Trophoblast cell (in vitro differentiated cells and primary cell): ENCODE measurements at places on chromosomes 7 and 10.
A peak's percentile ranks its signal among the peaks of the same experiment; 100 is the strongest.

DNA sequence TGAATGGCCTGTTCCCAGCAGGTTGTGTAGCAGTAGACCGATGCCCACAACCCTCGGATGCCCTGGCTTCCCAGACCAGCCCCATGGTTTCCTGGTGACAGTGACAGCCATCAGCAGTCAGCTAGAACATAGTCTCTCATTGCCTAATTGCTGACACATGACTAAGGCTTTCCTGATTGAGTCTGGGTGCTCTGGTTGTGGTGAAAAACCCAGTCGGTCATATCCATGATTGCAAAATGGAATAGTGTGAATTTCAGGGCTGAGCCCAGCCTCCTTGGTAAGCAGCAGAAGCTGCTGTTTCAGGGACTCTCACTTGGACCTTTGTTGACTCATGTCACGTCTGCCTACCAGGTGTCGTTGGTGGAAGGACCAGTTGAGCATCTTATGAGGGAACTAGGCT lies 36.6 kb downstream of the POR start:
- peak; percentile 95 for DNase-seq

DNA sequence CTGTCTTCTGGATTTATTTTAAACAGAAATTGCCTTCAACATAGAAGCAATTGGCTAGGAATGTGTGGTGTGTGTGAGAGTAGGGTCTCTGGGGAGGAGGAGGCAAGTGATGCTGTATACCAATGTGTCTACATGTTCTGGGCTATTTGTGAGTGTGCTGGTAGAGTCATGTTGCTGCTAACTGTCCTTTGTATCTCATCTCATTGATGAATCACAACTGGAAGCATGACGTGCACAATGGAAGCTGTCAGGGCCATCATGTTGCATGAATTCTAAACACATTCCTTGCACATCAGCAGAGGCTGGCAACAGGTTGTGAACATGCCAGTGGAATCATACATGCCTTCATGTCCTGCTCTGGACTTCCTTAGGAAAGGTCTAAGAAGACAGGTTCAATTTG lies 199.7 kb downstream of the BMPER start:
- DNase-seq = peak; percentile 79

- no peak for DNase-seq
Measured at GRCh38 chr10:12727832-12728215, 273.7 kb downstream of the CCDC3 start.

DNA sequence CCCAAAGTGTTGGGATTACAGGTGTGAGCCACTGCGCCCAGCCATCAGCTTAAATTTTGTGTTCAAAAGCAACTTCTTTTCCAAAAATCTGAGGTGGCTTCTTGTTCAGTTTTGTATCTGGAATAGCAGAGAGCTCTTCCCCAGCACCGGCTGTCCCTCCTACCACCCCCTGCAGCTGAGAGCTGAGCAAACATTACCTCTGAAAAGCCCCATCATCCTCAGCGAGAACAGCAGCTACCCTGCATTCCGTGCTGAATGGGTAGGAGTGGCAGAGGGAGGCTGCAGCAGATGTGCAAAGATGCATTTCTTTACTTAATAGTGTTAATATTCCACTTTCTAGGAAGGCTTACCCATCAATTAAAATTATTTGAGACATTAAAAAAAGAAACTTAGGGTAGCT lies 31.8 kb downstream of the CCM2 start:
- DNase-seq = no peak

GRCh38 chr7:157335236-157335635 lies 1.6 kb upstream of the DNAJB6 start:
- DNase-seq = no peak

DNA sequence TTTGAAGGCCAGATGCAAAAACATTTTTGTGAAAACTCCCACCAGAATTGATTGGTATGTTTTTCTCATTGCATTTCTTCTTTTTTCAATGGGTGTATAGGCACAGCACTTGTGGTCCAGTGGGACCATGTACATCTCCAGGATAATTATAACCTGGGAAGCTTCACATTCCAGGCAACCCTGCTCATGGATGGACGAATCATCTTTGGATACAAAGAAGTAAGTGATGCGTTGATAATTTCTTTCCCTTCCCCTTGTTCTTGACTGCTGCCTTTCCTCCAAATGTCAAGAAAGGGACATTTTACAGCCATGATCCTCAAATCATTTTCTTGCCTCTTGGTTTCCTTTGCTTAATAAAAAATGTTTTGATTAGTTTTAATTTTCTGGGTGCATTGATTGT lies 331.5 kb downstream of the PLXDC2 start:
- no peak for DNase-seq

- no peak for DNase-seq
Measured at GRCh38 chr10:105075031-105075430, 433.9 kb downstream of the SORCS3 start.

GRCh38 chr10:99782447-99783286 lies at the start of gene ABCC2:
Gene ABCC2 (plus strand): TSS chr10:99782640. CDS start chr10:99782845, 205 bp downstream.
- DNase-seq = peak; percentile 18

- no peak for DNase-seq
Measured at GRCh38 chr7:151117565-151117964, 31.3 kb downstream of the AGAP3 start.

- no peak for DNase-seq
Measured at GRCh38 chr10:32189400-32190084, 133.3 kb upstream of the KIF5B start.

DNA sequence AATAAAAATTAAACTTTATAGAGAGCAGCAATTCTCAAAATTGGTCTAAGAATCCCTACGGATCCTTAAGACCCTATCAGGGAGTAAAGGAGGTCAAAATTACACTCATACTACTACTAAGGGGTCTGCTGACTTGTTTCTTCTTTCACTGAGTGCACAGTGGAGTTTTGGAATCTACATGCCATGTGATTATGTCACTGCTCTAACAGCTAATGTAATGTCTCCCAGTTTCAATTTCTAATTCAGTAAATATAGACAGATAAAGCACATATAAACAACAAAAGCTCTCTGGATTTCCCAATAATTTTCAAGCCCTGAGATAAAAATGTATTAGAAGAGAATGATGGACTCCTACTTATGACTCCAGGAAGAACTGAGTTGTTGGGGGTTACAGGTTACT lies 74.6 kb downstream of the WAPL start:
- no peak for DNase-seq

DNA sequence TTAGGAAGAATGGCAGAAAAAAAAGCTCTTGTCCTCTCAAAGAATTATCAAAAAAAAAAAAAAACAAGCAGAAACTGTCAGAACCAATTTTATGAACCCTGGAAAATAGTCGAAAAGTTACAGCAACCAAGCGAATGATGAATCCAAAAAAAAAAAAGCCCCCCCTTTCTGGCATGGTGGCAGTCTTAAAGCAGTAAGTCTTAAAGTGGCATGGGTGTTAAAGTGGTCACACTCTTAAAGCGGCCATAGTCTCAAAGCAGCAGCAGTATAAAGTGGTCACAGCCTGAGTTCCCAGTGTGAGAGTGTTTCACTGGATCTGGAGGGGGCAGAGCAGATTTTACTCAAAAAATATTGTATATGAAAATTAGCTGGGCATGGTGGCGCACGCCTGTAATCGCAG lies 96.8 kb upstream of the RAB18 start:
- DNase-seq = no peak

DNA sequence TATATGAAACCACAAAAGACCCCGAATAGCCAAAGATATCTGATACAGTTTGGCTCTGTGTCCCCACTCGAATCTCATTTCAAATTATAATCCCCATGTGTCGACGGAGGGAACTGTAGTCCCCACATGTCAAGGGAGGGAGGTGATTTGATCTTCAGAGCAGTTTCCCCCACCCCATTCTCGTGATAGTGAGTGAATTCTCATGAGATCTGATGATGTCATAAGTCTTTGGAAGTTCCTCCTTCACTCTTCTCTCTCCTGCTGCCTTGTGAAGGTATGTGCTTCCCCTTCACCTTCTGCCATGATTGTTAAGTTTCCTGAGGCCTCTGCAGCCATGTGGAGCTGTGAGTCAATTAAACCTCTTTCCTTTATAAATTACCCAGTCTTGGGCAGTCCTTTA lies 13.0 kb downstream of the ELAPOR2 start:
- DNase-seq = no peak

DNA sequence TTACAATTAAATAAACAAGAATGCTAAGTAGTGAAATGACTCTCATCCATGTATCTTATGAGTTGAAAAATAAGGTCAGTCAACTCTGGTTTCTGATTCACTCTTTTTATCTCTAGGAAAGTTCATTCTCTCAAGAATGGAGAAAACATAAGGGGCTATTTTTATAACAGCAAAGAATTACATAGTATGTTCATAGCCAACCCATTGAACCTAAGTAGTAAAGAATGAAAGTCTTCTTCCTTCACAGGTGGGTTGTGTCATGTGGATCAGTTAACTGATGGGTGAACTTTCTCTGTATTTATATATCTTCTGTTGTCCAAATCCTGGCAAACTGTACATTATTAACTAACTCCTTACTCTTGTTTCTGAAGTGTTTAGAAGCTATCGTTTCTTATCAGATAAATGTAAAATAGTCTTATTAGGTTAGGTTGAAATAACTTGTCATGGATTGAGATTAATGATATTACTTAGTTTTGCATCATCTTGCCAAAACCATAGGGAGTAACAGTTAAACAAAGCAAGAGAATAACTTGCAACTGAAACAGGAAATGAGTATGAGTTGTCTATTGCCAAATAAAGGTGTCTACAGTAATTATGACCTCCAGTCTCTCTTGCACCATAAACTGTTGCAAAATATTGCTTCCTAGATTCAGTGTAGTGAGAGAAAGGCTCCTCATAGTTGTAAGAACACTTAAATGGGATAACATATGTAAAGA lies 86.8 kb downstream of the ANKRD7 start:
- no peak for DNase-seq

DNA sequence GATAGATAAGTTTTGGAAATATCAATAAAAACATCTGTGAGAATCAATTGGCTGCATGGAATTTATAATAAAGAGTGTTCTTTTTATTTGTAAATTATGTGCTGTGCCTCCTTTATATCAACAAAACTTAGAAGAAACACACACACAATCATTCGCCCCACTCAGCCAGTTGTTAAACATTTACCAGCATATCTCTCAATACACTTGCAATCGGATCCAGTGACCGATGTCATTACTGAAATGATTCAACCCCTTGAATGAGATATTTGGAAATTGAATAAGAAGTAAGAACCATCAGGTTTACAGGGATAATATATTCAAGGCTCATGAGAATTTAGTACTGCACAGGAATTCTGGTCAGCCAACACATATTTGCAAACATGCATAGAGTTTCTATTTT lies 35.6 kb downstream of the TAF3 start:
- no peak for DNase-seq

- DNase-seq = no peak
Measured at GRCh38 chr7:79176859-79177477, 276.5 kb downstream of the MAGI2 start.

DNA sequence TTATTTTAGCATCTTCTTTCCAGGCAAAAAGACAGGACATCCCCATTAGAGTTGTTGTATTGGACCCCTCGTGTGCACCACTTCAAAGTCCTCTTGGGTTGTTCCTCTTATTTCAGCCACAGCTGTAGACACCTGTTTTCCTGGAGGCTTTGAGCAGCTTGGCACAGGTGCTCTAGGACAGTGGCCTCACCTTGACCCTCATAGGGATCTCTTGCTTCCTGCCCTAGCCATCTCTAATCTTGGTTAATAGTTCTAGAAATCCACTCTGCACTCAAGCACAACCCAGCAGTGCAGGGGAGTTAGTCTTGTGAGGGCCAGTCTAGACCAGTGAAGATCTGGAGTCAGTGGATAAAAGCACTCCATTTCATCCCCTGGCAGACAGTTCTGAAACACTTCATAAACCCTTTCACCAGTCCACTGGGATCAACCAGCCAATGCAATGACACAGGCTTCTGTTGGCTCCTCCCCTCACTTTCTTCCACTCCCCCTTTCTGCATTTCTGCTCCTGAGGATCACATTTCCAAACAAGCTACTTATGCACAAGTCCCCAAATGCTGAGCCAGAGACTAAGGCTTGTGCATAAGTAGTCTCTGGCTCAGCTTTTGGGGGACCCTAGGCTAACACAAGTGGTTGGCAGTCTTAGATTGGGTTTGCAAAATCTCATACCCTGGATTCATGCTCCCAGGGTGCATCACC lies 131.5 kb upstream of the LAMB4 start:
- no peak for DNase-seq

DNA sequence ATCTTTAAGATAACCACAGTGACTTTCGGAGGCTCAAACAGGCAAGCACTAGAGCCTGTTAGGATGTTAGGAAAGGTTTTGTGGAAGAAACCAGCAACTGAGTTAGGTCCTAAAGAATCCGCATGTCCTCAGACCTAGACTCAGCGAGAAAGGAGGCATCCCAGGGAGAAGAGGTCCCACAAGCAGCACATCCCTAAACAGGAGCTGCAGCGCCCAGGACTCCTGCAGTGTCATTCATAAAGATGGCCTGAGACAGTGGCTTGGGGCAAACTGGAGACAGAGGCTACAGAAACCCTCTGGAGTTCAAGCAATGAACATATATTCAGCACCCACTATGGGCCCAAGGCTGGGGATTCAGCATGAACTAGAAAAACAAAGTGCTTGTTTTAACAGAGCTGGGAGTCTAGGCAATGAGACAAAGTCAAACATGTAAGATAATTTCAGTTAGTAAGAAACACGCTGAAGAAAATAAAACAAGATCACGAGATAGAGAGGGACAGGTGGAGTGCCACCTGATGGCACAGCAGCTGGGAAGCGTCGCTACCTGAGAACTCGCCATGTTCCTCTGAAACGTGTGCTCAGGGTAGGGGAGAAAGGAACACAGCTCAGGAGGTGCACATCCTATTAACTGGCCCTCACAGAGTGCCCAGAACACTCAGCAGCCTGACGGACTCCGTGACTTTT lies 48.1 kb downstream of the PARD3 start:
- no peak for DNase-seq

DNA sequence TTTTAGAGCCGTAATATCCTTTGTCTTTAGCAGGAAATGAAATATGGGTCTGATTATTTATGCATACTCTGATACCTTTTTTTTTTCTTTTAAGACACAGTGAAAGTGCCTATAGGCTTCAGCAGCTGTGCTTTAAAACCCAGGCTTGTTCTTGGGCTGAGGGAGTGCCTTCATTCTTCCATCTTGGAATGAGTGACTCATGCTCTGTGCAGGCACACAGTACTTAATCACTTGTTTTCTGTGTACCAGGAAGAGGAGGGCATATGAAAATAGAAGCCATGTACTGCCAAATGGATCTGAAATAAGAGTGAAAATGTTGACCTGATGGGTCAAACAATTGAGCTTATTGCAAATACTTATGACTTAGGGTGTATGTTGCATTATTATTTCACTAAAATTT lies 12.0 kb downstream of the INPP5F start:
- peak; percentile 80 for DNase-seq

DNA sequence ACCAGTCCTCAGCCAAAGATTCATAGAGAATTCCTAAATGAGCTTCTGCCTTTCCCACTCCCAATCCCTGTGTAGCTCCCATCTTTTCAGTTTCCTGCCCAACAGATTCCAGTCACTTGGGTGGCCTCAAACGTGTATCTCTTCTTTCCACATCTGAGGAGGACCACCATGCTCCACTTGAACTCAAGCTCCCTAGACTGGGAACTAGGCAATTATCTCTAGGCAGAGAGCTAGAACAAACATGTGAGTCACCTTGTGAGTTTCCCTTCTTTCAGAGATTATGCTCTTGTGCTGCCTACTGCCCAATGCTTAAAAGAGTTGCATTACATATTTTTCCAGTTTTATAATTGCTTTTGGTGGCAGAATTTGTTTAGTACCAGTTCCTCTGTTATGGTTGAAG lies 178.0 kb downstream of the MDFIC start:
- DNase-seq = no peak

GRCh38 chr10:15426558-15426957 lies 55.5 kb upstream of the FAM171A1 start:
- no peak for DNase-seq

- no peak for DNase-seq
Measured at GRCh38 chr10:115969591-115969990, 303.4 kb downstream of the GFRA1 start.

GRCh38 chr10:11113156-11113555 lies 95.5 kb downstream of the CELF2 start:
- no peak for DNase-seq
